HAP-1 (cell line): ENCODE measurements at places on chromosomes 1 and 21.

- DNase-seq = no peak
These were observed 5.2 kb upstream of the C2CD2 start for GRCh38 chr21:41958886-41959563.

DNA sequence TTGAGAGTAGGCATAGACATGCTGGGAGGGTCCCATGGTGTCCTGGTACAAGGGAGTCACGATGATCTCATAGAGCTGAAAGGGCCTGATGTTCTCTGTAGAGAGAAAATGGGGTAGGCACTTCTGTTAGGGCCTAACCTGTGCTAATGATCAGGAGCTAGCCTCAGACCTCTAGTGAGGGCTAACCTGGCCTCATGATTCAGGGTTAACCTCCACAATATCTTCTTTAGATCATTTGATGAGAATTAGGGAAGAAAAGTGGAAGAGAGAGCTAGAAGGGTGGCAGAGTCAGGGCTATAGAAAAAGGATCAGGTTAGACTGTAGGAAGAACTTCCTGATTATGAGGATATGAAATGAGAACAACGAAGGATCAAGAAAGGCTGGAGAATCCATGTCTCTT, 5.0 kb upstream of the MRPS15 start:
- DNase-seq = no peak

DNA sequence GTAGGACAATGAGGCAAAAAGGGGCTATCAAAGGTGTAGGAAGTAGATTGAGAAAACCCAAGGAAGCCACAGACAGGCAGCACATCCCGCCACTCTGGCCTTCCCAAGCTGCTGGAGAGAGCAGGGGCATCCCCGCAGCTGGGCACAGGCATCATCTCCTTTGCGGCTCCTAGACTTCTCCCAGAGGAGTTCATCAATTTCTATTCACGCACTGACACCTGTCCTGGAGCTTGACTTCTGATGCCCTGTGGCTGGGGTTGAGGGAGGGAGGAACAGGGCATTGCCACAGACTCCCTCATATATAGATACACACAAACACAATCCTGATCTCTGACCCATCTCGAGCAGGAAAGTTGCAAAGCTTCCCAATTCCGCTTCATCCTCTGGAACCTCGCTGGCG, 1.9 kb upstream of the TFAP2E start:
- no peak for DNase-seq

GRCh38 chr1:202046748-202047708, 36.6 kb downstream of the ELF3 start:
- DNase-seq = no peak

GRCh38 chr21:20554785-20555184, 443.4 kb upstream of the NCAM2 start:
- no peak for DNase-seq

GRCh38 chr1:119929643-119930315, 33.5 kb upstream of the ADAM30 start:
- no peak for DNase-seq

DNA sequence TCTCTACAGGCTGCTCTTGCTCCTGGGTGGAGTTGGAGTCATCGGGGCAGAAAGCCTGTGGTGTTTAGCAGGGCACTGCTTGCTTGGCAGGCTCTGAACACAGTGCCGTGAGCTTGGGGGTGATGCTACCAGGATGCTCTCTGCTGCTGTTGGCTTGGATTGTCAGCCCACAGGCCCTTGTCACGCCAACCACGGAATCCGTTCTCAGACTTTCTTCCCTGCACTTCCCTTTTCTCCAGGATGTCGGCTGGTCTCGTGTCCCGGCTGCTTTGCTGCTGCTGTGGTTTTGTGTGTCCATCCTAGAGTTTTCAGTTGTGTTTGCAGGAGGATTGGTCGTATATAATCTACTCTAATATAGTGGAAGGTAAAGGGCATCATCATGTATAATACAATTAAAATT, 44.4 kb upstream of the TTC34 start:
- no peak for DNase-seq

DNA sequence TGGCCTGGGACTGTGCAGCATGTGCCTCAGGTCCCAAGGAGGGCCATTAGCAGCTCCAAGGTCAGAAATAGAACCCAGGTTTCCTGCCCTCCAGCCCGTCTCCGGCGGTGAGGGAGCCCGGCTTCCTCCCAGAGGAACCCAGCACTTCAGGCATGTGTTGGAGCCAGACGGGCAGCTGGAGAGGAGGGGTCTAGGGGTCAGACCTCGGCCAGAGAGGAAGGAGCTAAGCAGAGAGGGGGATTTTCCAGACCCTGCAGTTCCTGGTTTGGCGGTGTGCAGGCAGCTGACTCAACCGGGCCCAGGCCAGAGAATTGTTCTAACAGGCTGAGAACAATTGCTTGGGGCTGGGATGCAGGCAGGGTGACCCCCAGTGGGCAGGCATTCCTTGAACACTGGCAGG, 37.1 kb downstream of the HSPG2 start:
- no peak for DNase-seq

DNA sequence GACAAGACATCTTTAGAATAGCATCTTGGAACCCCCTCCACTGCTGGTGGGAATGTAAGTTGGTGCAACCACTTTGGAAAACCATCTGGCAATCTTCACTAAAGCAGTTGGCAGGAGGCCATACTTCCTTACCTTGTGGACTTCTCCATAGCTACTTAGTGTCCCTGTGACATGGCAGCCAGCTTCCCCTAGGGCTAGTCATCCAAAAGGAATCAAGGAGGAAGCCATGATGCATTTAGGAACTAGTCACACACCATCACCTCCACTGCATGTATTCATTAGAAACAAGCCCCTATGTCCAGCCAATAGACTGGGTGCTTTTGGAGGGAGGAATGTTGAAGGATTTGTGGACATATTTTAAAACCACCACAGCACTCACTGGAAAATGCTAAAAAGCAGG, 19.9 kb downstream of the MX2 start:
- DNase-seq = no peak

GRCh38 chr1:186443638-186444037, 17.3 kb downstream of the PDC start:
- DNase-seq = no peak

GRCh38 chr1:82057011-82057410, 256.3 kb downstream of the ADGRL2 start:
- no peak for DNase-seq

DNA sequence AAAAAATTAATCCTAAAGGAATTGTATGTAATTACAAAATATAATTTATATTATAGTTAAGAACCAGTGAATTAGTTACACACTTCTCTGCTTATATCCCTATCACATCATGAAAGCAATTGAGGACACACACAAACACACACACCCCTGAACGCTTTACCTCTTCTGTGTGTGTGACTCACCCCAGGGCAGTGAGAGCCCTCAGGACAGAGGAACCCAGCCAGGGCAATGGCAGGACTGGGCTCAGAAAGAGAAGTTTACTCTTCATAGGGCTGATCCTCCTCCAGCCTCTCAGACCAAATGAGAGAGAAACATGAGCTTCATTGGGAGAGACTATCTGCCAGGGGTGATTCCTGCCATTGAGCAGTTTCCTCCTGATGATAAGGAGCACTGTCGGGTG, 38.1 kb downstream of the SLC44A3 start:
- no peak for DNase-seq

GRCh38 chr1:53956308-53957168, 10.4 kb downstream of the LRRC42 start:
- DNase-seq = peak; percentile 30

GRCh38 chr1:179143322-179143721, 61.5 kb downstream of the TOR3A start:
- no peak for DNase-seq

GRCh38 chr1:197392541-197392940, 124.5 kb downstream of the CRB1 start:
- no peak for DNase-seq

DNA sequence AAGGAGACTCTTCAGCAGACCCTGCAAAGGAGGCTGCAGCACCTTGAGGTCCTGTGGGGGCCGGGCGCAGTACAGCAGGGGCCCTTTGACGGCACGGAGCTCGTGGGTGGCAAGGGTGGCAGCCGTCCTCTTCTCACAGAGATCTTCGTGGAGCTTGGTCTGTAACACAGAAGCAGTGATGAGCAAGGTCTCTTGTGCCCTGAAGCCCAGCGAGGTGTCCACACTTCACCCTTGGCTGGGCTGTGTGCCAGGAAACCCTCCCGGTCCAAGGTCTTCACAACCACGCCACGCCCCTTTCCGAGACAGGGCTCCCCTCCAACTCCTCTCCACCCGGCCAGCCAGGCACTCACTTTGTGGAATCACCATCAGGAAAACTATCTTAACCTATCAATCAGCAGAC, 11.3 kb downstream of the LRRC47 start:
- DNase-seq = no peak

DNA sequence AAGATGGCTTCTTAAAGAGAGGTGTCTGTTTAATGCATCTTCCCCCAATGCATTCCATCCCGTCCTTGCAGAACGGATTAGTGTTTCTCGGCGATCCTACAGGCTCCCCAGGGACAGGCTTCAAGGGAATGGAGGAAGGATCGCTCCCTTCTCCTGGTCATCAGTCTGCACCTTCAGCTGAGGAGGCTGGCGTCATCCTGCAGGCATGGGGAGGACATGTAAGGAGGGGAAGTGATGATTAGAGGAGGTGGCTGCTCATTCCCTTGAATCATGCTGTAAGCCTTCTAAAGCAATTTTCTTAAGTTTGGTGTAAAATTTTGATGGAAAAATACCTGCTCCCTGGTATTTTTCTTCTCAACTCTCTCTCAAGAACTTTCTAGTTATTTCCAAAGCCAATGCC, 603.6 kb downstream of the NPHP4 start:
- no peak for DNase-seq
